Hematopoietic multipotent progenitor cell (in vitro differentiated cells): ENCODE measurements at places on chromosomes 13 and 19.
A peak's percentile ranks its signal among the peaks of the same experiment; 100 is the strongest.

- DNase-seq: no peak
These were observed 3.6 kb downstream of the TLE2 start for GRCh38 chr19:3025549-3025886.

DNA sequence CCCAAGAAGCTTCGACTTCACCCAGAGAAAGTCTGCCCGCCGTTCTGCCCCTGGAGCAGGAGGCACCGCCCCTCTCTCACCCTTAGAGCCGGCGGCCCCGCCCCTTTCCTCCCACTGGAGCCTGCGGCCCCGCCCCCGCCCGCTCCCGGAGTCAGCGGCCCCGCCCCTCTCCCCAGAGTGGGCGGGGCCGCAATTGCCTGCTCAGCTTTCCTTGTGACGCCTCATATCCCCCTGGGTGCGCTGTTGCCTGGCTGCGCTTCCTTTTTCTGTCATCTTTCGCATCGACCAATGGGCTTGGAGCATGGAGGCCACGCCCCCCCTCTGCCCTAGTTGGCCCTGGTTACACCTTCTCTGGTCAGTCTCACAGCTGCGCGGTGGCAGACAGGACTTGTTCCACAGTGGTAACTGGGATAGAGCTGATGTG, 38.2 kb upstream of the ZNF492 start:
- no peak for DNase-seq

DNA sequence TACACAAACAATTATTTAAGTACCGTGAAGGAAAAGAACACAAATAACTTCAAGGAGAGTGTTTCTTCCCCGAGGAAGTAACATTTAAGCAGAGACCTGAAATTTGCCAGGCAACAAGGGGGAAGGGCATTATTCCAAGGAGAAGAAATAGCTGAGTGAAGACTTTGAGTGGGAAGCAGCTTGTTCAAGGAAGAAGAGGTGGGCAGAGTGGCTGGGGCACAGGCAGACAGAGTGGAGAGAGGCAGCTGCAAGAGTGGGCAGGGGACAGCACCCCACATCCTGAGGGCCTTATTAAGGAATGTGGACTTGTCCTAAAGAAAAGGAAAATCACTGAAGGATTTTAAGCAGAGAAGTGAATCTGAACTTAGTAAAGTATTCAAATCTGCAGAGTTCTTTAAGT, 4.7 kb upstream of the DCLK1 start:
- no peak for DNase-seq

DNA sequence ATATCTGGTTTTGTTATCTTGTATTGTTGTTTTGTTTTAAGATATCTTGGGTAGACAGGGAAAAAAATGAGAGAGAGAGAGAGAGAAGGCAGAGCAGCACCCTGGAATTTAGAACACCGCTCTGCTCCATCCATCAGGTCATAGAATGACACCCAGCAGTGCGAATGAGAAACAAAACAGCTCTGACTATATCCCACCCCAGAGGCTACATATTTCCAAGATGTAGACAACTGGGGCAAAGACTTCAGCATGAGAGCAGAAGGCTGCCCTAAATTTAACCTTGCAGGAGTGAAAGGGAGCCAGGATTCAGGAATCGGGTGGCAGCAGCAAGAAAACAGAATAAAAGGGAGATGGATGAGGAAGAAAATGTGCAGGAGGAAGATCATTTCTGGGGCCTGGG, 46.5 kb downstream of the TNFSF13B start:
- no peak for DNase-seq

- peak; percentile 90 for DNase-seq
These were observed 15.2 kb downstream of the STXBP2 start for GRCh38 chr19:7652061-7652641.

DNA sequence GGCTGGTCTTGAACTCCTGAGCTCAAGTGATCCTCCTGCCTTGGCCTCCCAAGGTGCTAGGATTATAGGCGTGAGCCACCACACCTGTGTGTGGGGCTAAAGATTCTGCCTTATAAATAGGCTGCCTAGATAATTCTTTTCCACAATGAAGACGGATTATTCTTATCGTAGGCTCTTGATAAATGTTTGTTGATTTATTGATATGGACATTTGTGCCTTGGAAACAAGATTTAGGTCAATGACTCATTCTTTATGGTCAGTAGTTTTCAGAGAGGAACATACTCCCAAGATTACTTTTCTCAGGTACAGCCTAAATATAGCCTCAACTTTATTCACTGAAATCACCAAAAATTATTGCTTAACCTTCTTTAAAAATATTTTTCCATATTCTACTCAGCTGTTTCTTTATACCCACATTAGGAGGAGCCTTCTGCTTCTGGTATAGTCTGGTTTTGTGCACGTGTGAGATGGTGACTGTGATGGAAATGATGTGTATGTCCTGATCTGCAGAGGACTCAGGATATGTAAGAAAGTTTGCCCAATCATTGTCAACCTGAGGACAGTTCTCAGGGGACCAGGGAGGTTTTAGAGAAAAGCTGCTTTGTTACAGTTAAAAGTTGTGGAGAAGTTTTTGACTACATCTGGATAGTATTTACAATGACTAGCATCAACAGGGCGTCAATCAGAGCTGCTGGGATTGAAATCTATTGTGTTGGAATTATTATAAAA, 208.9 kb downstream of the DNAJC15 start:
- DNase-seq: no peak

GRCh38 chr13:43397111-43397510, 373.7 kb downstream of the DNAJC15 start:
- DNase-seq: no peak

- DNase-seq: no peak
These were observed 75.9 kb downstream of the STK24 start for GRCh38 chr13:98500963-98501421.

- no peak for DNase-seq
These were observed 691.9 kb upstream of the SLITRK6 start for GRCh38 chr13:86491121-86491520.

- DNase-seq: peak; percentile 40
These were observed 55.7 kb upstream of the ZNF507 start for GRCh38 chr19:32289566-32290210.

- no peak for DNase-seq
These were observed 1.4 kb downstream of the SPRY2 start for GRCh38 chr13:80339563-80339911.
